Stimulated activated CD4-positive, alpha-beta T cell treated with anti-CD3 and anti-CD28 coated beads, Interleukin-12 subunit alpha, Interleukin-12 subunit beta, amount 100 ng/mL, for 4 hours (primary cell): ENCODE measurements at places on chromosomes 11 and 22.

GRCh38 chr11:71252770-71253730 is 673 bp upstream of the SHANK2 start:
- no peak for DNase-seq

GRCh38 chr22:26474682-26475081 is 8.9 kb downstream of the HPS4 start:
- no peak for DNase-seq

DNA sequence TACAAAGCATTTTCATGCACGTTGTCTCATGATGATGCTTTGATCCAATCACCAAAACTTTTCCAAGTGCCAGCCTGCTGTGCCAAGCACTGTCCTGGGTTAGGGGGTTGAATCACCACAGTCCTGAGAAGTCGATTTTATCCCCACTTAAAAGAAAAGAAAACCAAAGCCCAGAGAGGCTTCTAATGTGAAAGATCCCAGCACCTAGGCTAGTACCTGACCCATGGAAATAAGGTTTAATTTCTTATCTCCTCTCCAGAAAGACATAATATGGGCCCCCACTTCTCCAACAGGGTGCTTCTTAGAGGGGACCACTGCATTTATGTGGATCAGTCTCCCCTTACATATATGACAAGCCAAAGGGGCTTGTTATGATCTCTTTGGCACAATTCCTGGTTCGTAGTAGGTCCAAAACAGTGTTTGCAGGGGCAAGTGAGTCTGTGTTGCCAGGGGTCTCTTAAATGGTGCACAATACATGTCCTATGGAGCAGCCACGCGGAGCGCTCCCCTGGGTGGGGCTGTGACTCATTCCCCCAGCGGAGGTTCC is 1.9 kb upstream of the BCL9L start:
- no peak for DNase-seq

GRCh38 chr22:23767673-23768548 is at the start of gene CHCHD10:
Gene CHCHD10, minus strand, starts transcription at chr22:23767972. Its CDS starts 98 bp downstream, at chr22:23767874.
- DNase-seq = peak; percentile 76

GRCh38 chr11:43575913-43576310 is 104.6 kb upstream of the HSD17B12 start:
- DNase-seq = no peak

DNA sequence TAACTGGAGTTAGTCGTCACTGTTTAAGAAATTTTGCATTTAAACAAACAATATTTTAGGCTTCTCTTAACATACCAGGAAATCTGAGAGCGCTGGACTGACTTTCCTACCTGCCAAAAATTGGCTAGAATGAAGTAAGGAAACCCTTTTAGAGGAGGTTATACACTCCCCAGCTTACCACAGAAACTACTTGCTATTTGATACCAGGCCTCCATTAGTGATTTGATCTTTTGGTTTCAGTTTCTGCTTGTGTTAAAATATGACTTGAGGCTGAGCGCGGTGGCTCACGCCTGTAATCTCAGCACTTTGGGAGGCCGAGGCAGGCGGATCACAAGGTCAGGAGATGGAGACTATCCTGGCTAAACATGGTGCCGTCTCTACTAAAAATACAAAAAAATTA is 419.9 kb downstream of the LRRC4C start:
- DNase-seq = no peak

GRCh38 chr22:38397189-38398085 is 57.6 kb downstream of the KCNJ4 start:
- DNase-seq = peak; percentile 8
